ENCODE measurements at places on chromosomes 1 and 21.
A peak's percentile ranks its signal among the peaks of the same experiment; 100 is the strongest.

GRCh38 chr1:187001198-187001889 is 172.6 kb downstream of the PLA2G4A start:
- no peak for DNase-seq

- no peak for DNase-seq
Measured at GRCh38 chr1:198168227-198168626, 11.4 kb downstream of the NEK7 start.

GRCh38 chr1:36300526-36300925 is 5.6 kb upstream of the SH3D21 start:
- DNase-seq = no peak

DNA sequence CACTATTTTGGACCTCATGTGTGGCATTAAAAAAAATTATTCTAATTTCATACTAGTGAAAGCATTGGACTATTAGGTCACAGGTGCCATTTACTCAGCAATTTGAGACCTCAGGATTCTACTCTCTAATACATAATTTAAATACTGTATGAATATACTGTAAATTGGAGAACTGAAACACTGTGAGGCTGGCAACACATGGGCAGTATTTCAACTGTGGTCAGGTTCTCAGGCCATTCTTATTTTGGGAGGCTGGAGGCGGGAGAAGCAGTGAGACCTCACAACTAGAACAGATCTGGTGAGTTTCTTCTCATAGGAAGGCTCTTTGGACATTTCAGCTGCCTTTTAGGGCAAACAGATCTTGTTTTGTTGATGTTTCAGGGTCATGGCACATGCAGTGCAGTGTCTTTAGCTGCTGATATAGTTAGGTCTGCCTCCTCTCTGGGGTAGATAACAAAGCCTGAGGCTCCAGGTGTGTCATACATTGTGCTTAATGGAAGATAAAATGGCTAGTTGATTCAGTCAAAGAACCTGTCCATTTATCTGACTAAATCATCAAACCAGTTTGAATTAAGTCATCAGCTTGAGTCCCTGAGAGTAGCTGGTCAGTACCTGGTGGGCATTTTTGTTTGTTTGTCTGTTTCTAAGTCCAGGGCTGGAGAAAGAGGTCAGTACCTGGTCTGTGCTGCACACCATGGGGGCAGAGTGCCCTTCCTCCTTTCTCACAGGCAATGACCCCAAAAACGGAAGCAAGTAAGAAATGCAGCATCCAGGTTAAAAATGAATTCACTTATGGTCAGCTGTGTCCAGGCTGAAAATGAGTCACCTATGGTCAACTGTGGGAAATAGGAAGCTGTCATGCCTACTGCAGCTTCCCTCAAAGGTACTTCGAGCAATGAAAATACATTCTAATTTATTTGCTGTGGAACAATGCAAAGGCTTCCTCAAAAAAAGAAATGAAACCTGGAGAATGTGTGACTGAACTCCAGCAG is 216.2 kb downstream of the SDCCAG8 start:
- no peak for DNase-seq

DNA sequence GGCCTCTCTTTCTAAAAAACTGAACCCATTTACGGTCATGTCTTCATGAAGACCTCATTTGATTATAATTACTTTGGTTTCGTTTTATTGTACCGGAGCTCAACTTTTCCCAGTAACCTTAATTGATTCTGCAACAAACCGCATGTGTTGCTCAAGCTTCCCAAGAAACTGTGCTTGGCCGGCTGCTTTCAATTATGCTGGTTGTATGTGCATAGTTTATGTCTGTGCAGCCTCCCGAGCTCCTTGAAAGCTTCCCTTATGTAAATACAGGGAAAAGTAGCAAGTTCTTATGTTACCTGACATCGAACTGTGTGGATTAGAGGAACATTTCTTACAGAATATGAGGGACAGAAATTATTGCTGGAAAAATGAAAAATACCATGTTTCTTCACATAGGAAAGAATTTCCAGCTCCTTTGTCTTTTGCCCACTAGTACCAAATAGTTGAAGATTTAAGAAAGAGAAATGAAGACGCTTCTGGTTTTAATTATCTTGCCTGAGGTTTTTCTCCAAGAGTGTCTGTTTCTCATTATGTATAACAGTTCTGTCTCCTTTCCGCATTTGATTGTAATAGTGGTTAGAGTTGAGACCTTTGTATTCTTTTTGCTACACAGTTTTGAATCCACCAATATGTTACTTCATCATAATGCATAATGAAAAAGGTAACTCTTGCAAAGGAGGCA is 2.1 kb downstream of the VCAM1 start:
- no peak for DNase-seq

DNA sequence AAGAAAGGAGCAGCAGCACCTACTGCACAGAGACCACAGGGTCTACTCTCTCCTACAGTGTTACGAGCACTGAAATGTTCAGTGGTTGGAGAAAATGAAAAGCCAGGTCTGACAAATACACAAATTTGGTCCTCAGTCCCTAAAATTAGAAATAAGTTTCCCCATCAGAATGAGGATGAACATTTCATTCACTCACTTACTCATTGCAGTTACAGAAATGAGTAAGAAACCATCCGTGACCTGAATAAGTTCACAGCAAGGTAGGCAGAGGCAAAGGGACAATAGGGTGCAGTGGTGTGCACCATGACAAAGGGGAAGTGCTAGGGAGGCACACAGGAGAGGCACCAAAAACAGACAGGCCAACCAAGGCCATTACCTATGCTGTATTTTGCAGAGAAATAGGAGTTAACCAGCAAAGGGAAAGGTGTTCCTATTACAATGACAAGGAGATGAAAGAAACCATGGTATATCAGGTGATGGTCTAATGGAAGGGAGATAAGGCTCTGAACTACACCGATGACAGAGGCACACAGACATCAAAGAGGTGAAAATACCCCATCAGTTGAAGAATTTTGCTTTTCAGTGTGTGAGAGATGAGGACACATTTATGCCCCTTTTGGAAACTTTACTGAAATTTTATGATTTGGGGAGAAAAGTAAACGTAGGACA is 29.4 kb downstream of the VAV3 start:
- no peak for DNase-seq

GRCh38 chr1:104238991-104239390 is 489.3 kb downstream of the AMY1C start:
- no peak for DNase-seq

DNA sequence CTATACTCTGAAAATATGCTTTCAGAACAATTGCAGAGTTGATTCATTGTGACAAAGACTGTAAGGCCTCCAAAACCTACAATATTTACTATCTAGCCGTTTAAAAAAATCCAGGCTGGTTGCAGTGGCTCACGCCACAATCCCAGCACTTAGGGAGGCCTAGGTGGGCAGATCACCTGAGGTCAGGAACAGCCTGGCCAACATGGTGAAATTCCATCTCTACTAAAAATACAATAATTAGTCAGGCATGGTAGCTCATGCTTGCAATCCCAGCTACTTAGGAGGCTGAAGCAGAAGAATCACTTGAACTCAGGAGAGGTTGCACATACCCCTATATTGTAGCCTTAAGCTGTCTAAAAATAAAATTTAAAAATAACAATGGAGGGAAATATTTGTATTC is 5.3 kb upstream of the TFF2 start:
- DNase-seq = no peak

DNA sequence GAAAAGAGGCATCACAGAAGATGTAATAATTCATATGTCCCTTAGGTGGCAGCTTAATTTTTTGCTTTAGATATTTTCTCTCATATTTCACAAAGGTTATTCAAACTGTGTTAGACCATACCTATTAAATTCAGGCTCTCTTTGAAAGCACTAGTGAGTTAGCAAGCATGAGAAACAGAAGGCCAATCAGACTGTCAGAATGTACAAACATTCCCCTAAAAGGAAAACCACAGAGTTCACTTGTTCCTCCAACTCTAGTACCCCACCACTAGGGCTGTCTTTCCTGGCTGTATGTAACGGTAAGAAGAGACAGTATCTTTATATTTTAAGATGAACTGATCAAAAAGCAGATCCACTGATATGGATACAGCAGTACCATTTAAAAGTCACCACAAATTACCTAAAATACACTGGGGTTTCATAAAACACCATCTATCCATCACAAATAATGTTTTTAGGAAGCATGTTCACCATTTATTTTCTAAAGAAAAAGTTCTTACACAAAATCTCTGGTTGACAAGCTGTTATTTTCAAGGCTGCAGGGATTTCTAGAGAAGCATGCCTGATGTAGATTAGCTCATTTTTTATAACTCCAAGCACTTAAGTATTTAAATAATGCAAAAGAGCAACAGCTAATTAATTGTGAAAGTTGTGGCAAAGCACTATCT is 1.8 kb downstream of the ARPC5 start:
- DNase-seq = no peak

DNA sequence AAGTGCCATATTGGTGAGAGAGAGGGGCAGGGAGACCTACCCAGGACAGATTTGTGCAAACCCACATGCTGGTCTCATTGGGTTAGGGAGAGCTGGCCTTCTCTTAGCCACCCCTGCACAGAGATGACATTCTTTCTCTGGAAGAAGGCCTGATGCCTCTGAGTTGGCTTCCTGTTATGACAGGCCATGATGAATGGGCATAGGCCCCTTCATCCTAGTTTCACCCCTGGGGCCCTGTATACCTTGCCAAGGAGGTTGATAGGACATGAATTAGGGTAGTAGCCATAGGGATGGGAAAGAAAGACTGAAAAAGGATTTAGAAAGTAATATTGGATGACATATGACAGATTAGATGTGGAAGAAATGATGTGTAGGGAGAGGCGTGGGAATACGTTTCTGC is 46.6 kb downstream of the TENT5C start:
- DNase-seq = no peak

- no peak for DNase-seq
Measured at GRCh38 chr1:113895961-113896360, 8.6 kb upstream of the BCL2L15 start.

- no peak for DNase-seq
Measured at GRCh38 chr1:35264871-35265270, 3.6 kb upstream of the ZMYM4 start.

DNA sequence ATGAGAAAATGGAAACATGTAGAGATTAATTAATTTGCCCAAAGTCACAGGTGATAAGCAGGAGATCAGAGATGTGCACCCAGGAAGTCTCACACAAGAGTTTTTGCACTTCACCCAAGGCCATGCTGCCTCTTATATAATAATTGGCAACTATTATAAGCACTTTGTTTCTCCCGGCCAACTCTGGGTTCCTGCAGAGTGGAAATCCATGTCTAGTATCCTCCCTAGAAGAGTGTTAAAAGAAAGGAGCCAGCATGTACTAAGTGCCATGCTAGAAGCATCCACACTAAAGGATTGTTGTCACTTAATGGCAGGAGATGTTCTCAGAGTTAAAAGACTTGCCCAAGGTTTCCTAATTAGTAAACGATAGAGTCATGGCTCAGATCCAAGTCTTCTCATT is 470.3 kb downstream of the OMA1 start:
- no peak for DNase-seq

DNA sequence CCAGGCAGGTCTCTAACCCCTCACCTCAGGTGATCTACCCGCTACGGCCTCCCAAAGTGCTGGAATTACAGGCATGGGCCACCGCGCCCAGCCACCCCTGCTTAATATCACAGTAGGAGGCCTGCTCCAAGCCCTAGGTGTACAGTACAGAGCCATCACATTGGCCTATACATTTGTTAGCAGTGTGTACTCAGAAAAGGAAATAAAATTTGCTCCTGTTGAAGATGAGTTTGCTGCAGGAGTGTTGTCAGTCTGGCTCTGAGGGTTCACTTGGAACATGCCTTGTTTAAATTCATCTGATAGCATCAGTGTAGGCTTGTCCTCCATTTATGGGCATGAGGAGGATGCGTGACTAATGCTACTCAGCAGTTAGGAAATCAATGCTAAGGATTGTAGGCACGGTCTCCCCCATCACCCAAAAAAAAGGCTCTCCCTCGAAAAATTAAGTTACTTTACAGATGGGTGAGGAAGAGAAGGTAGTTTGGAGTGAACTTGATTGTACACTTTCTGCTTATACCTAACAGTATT is 4.6 kb upstream of the ENAH start:
- DNase-seq = no peak

DNA sequence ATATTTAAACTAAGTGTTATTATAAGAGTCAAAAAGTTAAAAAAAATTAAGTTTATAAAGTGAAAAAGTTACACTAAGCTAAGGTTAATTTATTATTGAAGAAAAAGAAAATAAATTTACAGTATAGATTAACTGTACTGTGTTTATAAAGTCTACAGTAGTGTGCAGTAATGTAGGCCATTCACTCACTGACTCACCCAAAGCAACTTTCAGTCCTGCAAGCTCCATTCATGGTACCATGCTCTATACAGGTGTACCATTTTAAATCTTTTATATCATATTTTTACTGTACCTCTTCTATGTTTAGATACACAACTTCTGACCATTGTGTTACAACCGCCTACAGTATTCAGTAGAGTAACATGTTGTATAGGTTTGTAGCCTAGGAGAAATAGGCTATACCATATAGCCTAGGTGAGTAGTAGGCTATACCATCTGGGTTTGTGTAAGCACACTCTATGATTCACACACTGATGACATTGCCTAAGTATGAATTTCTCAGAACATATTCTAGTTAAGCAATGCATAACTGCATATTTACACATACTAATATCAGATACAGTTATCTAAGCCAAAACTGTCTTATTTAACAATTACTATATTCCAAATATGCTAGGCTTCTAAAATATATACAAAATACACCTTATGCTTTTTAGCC is 80.6 kb upstream of the GFI1 start:
- DNase-seq = no peak

- DNase-seq = no peak
Measured at GRCh38 chr1:202010180-202011015, at the start of gene ELF3. ELF3 (plus strand) TSS chr1:202010587; CDS start chr1:202011137, 550 bp downstream.

DNA sequence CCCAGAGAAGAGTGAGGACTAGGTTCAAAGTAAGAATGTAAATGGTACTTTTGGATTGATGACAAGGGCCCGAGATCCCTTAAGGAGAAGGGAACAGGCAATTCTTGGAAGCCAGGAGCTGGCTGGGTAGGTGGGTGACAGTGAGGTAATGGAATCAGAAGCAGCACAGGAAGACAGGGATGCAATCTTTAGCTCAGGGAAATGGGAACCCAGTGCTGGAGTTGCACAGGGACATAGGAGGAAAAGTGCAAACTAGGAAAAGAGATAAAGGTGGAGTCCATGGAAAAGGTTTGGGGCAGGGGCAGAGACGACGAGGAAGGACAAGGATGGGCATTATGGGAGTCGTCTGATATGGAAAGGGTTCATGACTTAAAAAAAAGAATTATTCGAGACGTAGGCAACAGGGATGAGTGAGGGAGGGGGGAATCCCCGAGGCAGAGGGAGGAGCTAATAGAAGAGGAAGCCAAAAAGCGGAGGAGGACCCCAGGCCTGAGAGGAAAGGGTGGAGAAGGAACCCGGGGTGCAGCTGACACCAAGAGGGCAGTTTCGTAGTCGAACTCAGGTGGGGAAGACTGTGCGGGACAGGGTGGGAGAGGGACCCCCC is 495 bp downstream of the PI4KB start:
- peak; percentile 54 for DNase-seq

- no peak for DNase-seq
Measured at GRCh38 chr1:154747740-154748404, 122.2 kb downstream of the KCNN3 start.

Measured in activated CD4-positive, alpha-beta T cell treated with anti-CD3 and anti-CD28 coated beads, Interleukin-2, amount 50 U/mL, for 24 hours (primary cell).